Cardiac muscle cell (in vitro differentiated cells and primary cell): ENCODE measurements at places on chromosomes 11 and 22.

DNA sequence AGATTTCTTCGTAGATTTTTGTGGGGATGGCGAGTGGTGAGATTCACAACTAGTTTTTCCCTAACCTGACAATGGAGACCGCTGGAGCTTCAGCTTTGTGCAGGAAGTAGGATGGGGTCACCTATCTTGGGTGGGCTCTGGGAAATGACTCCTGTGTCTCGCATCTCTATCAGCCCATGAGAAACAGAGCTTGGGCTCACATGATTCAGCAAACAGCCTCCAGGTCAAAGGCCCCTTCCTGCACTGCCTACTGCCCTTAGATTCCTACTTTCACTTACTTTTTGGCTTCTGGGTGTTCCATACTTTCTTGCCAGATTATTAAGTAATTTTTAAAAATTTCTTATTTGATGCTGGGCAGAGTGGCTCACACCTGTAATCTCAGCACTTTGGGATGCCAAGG lies 26.3 kb downstream of the C11orf96 start:
- no peak for DNase-seq

GRCh38 chr11:112540261-112540660 lies 279.6 kb upstream of the PLET1 start:
- no peak for DNase-seq

DNA sequence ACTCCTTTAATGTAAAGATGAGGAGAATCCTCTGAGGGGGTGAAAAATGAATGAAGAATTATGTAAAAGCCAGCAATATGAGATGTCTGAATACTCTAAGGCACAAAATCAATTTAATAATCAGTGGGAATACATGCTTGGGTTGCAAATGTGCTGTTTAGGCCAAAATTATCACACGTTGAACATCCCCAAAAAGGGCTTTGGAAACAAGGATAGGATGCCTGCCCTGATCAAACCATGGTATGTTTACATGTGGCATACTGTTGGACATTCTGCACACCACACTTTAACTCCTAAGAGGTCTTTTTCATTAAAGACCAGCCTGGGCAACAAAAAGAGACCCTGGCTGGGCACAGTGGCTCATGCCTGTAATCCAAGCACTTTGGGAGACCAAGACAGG lies 26.3 kb downstream of the F2 start:
- DNase-seq: no peak

DNA sequence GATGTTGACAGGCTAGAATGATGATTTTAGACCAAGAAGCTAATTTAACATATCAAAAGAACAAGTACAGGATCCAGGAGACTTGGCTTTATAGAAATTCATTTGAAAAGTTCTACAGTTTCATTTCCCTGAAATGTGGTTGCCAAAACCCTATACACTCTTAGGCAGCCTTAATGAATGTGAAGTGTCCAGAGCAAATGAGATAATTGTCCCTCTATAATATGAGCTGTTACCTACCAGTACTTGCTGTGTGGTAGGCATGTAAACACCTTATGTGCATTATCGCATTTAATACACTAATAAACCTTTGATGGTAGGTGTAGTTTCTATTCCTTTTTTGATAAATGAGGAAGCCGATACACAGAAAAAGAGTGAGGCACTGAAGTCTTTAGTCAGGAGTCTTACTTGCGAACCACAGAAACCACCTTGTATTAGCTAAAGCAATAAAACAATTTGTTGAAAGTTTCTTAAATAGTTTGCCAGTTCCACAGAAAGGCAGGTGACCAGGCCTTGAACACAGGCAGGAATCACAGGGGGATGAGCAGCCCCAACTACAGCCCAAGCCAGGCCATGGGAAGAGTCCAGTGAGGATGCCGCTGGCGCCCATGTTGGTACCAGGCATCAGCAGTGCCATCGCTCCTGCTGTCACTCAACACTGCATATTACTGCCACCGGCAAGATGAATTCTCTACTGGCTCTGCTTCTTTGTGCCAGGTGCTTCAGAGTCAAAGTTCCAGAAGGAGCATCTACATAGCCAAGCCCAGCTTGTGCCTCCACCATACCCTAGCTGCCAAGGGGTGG lies 81.7 kb downstream of the SWAP70 start:
- no peak for DNase-seq

GRCh38 chr22:30882184-30882717 lies 86.3 kb downstream of the MORC2 start:
- no peak for DNase-seq

DNA sequence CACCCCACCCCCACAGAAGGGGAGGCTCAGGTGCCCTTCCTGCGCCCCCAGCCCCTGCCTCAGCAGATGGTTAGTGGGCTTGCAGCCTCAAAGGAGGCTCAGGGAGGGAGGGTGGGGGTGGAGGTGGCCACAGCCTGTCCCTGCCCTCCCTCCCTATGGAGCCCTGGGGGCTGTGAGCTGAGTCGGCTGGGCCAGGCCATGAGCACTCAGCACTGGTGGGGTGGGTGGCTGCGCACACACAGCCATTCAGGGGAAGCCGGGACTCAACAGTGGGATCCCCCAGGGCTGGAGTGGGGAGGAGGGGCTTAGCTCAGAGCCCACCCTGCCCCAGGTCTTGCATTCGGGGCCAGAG lies 50.2 kb downstream of the FLRT1 start:
- no peak for DNase-seq

GRCh38 chr11:16759857-16760508 lies 21.5 kb downstream of the C11orf58 start:
- no peak for DNase-seq

- no peak for DNase-seq
Measured at GRCh38 chr11:30471244-30471643, 114.9 kb downstream of the MPPED2 start.

DNA sequence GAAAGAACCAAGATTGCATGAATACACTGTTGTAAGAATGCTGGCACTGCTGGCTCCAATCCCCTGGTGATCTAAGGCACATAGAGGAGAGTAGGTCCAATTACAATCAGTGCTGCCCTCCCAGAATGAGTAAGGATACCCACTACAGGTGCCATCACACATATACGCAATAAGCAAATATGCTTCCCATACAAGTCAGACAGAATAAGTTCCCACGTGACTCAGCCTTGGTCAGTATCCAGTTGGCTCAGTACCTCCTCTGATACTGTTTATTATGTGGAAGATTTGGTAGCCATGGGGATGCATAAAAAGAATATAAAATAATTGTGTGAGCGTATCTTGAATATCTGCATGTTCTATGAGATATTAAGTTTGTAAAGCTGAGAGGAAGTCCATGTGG lies 8.9 kb upstream of the OR2D3 start:
- no peak for DNase-seq

DNA sequence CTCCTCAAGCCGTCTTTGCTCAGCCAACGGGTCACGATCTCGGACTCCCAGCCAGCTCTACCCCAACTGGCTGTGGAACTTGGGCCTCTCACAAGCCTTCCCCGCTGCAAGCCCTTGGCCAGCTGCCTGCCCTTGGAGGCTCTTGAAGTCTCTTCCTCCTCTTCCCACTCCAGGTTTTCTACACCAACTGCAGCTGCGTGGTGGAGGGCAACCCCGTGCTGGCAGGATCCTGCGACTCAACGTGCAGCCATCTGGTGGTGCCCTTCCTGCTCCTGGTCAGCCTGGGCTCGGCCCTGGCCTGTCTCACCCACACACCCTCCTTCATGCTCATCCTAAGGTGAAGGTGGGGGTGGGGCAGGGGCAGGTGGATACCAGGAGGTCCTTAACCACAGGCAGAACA lies 40.5 kb upstream of the TPBGL start:
- no peak for DNase-seq

DNA sequence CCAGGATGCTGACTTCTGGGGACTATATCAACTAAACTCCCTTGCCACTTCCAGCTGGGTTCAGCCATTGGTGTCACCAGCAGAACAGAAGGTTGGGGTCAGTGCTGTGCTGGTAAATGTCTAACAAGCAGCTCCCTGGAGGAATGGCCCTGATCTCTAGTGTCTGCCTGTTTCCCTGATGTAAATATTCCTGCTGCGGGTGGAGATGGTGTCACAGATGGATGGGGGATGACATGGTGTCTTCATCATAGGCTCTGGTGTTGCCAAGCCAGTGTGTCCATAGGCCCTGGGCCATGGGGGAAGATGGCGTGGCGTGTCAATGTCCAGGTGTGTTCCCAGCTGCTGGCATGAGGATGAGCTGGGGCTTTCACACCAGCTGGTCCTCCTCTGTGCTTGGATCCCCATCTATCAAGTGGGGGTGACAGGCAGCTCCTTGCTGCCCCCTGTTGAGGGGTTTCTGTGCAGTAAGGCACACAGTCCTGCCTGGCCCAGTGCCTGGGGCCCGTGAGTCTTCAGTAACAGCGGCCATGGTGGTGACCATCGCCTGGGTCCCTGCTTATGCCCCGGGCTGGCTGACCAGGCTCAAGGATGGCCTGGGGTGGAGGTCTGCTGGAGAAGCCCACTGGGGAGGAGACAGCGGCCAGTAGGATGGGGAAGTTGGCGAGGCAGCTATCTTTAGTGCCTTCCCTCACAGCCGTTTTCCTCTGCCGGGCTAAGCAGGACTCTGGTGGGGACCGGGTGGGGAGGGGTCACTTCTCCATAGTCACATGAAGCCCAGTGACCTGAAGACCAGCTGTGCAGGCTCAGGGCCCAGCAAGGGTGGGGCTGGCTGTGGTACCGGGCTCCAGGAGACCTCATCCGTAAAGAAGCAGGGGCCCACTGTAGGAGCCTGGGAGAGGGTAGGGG lies 12.7 kb downstream of the RPL3 start:
- DNase-seq: peak; percentile 59

GRCh38 chr22:39703091-39703490 lies 132.5 kb downstream of the CACNA1I start:
- DNase-seq: no peak

DNA sequence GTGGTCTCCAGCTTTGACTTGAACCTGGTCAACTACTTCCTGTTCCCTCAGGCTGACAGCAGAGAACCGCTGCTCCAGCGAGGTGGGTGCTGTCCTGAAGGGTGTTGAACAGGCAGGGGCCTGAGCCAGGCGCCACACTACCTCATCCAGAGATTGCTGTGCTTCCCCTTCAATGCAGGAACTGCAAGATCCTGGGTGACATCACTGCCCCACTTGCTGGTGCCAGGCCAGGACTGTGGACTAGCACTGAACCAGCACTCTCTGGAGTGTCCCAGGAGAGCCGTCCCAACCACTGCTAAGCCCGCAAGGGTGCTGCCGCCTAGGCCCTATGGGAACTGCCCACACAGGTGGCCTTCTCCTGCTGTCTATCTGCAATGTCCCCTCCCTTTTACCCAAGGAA lies 51.7 kb downstream of the GAB4 start:
- no peak for DNase-seq

- DNase-seq: peak; percentile 96
Measured at GRCh38 chr11:100876815-100877520, 189.9 kb downstream of the ARHGAP42 start.

GRCh38 chr11:81839016-81839415 lies 894.6 kb downstream of the FAM181B start:
- no peak for DNase-seq

DNA sequence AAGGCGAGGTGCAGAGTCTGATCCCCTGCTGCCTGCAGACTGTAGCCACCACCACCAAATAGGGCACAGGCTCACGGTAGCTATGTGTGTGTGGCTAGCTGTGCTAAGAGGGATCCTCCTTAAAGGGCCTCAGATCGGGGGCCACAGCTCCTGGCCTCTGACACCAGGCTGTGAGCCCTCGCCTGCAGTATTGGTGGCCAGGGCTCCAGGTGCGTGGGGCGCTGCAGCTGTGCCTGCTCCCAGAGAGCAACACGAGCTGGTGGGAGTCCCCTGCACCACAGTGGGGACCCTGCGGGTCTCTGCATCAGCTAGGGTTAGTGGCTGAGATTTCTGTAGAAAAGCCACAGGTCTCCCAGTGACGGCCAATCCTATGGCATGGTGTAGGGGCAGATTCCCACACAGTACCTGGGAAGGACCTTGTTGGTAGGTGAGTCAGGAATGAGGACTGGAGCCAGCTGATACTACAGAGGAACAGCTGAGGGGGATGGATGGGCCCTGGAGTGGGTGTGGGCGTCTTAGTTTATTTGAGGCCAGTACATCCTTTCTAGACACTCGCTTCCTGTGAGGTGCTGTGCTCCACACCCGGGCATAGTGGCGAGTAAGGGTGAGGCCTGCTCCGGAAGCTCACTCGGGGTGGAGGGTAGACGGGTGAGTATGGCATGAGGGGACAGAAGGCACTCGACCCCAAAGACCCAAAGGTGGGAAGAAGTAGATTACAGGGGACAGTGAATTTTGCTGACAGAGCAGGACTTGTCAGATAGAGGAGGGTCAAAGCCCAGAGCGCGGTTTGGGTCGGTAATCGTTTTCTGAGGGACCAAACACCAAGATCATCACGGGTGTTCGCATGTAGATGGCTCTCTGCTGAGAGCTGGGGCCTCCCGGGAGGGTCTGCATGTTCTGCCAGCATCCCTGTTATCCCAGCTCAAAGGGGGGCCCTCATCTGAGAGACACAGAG lies 212.5 kb downstream of the TBC1D22A start:
- no peak for DNase-seq

DNA sequence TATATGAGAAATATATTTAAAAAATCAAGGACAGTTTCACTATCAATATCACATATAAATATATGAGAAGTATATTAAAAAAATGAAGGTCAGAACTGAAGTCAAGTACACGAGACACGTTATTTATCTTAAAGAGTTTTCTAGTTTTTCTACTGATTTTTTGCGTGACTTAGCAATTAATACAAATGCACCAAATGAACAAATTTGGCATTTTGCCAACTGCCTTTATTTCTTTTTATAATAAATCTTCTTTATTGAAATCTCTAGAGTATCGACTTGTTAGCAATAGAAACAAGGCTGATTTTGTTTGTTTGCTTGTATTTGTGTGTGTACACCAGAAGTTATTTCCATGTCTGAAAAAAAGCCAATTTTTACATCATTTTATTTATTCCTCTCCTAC lies 1684.7 kb upstream of the RAG2 start:
- DNase-seq: no peak

DNA sequence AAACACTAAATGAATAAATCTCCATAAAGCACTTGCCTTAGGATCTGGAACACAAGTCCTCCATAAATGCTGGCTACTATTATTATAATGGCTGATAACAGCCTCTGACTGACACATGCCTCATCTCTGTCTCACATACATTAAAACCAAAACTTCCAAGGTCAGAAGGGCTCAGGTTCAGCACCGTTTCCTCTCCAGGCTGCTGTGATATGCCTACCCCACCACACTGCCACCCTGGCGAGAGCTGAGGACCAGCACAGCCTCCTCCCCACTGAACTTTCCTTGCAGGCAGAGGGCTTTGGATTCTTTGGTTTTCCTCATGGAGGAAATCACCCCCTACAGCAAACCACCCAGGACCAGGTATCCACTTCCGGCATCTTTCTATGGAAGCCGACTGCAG lies 112.8 kb downstream of the ABTB2 start:
- no peak for DNase-seq
